A549 treated with Mapracorat at 1 μM for 4 hours (cell line): ENCODE measurements at places on chromosomes 3 and 15. TPM values are rescaled to one million over a fixed set of nuclear protein-coding genes. Genes with fewer than 3 reads are reported as not detected.

GNAT1 gene
- total RNA-seq, result 0.05 to 0.31 TPM in 2 of 5 replicates, not detected in the others

SEMA3G gene
- 0.04 to 0.12 TPM (median 0.06 TPM) in 5 replicates for total RNA-seq

SKIL gene
- total RNA-seq, result 19.2 to 29.0 TPM (median 25.3 TPM) in 5 replicates

SLC24A5 gene
- not detected in 5 replicates for total RNA-seq
